ENCODE measurements at places on chromosomes 1 and 21.

- DNase-seq, result no peak
Measured at GRCh38 chr21:41662761-41663160, 104.1 kb downstream of the RIPK4 start.

DNA sequence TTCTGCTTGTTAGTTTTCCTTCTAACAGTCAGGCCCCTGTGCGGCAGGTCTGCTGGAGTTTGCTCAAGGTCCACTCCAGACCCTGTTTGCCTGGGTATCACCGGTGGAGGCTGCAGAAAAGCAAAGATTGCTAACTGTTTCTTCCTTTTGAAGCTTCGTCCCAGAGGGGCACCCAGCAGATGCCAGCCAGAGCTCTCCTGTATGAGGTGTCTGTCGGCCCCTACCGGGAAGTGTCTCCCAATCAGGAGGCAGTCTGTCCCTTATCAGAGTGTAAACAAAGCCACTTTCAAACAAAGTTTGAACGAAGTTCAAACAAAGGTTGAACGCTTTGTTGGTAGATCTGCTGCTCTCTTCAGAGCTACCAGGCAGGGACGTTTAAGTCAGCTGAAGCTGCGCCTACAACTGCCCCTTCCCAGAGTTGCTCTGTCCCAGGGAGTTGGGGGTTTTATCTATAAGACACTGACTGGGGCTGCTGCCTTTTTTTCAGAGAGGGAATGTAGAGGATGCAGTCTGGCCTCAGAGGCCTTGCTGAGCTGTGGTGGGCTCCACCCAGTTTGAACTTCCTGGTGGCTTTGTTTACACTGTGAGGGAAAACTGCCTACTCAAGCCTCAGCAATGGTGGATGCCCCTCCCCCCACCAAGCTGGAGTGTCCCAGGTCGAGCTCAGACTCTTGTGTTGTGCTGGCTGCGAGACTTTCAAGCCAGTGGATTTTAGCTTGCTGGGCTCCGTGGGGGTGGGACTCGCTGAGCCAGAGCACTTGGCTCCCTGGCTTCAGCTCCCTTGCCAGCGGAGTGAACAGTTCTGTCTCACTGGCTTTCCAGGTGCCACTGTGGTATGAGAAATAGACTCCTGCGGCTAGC lies 401.8 kb downstream of the SRGAP2C start:
- no peak for DNase-seq

DNA sequence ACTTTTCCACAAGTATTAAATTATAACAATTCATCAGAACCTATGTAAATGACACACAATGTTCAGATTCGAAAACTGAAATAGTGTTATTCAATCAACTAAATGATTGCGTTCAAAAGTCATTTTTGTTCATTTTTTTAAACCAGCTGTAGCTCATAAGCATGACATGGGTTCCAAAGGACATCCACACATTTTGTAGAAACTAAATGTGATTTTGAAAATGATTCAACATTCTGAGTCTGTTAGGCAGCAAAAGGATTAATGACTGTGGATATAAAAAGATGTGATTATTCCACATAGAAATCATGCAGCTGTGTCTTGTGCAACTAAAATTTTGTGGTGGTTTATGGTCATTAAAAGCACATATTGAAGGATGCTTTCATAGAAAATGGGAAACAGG lies 204.5 kb downstream of the BRINP3 start:
- no peak for DNase-seq

DNA sequence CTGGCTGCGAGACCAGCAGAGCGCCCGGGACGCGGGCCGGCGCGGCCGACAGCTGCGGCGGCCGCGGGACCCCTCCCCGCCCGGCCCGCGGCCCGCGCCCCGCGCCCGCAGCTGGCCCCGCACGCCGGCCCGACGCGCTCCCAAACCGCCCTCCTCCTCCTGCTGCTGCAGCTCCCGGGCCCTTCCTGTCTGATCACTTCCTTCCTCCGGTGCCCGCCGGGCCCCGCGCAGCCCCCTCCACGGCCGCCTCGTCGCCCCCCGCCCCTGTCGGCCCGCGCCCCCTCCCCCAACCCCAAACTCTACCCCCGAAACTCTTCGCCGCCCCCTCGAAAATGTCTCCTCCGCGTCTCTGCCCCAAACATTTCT lies 594 bp downstream of the LUZP1 start:
- no peak for DNase-seq

DNA sequence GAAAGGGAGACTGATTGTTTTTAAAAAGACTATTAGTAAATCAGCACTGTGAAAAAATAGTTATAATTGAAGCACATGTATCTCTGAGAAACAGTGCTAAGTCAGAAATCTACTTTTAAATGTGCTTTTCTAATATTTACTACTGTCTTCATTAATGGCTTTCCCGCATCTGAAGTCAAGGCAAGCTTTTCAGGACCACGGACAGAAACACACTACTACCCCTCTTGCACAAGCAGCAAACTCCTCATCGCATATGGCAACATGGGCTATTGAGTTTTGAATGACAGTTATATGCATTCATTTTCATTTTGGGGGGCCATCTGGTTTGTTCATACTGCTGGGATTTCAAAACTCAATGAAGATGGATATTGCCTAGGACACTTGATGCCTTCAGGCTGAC lies 433.4 kb upstream of the CAMK1G start:
- no peak for DNase-seq

DNA sequence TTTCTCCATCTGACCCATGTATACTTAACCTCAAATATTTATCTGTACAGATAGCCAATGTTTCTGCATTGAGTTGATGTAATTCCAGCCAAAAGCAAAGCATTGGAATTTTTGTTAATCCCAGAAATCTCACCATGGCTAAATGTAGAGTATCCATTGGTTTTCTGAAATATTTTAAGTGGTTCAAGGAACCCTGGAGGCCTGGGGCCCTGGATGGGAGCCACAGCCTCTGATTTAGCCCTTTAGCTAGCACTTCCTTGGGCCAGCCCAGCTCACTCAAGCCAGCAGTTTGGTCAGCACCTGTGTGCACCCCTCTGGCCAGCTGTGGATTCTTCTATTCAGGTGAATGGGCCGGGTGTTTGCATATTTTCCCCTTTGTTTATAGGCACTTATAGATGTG lies 18.8 kb upstream of the EPS8L3 start:
- no peak for DNase-seq

- no peak for DNase-seq
Measured at GRCh38 chr1:100323419-100324106, 28.7 kb upstream of the CDC14A start.

DNA sequence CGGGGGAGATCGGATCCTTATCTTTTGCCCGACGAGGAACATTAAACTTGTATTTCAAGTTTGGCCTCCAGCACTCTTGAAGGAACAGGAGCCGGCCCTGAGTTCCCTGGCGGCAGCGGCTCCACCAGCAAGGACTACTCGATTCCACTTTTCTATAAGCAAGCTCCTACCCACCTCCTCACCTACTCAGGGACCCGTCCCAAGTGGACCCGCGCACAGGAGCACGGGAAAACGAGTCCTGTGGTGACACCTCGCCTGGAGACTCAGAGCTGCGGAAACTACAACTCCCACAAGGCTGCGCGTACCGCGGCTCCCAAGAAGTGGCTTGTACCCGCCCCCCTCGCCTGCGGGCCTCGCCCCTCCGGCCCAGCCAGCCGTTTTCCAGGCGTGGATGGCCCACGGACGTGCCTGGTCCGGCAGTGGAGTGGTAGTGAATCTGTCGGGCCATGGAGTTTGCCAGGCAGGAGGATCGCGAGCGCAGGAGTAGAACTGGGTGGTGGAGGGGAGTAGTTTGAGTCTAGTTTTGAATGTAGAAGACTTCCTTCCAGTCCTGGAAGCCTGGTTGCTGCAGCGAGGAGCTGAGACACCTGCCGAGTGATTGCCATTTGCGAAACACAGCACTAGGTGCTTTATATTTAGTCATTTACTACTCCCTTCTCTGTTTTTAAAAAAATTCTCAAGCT lies at the start of gene ACP6:
Gene ACP6, minus strand, starts transcription at position 206 of the 683 bp plus-strand sequence. CDS start 476 bp downstream, outside the sequence.
- peak; percentile 69 for DNase-seq

DNA sequence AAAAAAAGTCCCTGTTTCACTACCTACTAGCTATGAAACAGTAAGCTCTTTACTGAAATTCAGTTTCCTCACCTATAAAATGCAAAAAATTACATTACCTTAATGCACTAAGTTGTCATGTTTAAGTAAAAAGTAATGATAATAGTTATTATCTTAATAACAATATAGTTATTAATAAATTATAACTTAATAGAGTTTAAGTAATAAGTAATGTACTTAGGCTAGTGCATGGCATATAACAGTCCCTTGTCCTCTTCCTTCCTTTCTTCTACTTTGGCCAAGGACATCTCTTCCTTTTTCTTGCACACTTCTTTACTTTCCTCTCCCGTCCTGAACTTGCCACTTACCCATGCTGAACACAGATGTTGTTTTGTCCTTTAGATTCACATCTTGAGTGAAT lies 9.0 kb downstream of the TMEM200B start:
- no peak for DNase-seq

DNA sequence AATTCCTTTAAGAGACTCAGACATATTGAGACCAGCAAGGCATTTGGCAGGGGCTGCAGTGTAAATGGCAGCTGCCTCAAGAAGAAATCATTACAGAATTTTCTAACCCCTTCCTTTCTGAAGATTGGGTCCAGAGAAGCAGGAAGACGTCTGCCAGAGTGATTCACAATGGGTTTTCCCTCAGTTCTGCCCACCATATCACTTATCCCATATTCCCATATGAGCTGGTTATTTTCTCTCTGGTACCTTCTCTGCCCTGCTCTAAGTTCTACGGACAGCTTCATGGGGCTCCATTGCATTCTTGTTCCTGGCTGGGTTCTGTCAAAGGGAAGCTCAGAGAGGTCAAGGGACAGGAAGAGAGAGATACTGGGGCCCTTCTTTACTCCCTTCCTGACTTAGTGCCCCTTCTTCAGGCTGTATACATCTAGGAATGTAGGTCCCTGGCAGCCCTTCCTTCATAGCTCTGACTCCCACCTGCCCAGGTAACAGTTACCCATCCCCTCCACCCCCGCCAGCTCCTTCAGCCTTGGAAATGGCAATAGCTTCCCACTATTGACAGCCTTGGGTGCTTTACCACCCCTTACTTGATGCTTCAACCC lies 420.6 kb upstream of the DAB1 start:
- DNase-seq, result no peak

- DNase-seq, result no peak
Measured at GRCh38 chr1:237440346-237440745, 398.4 kb downstream of the RYR2 start.

- no peak for DNase-seq
Measured at GRCh38 chr1:110464340-110464739, 13.4 kb downstream of the PROK1 start.

DNA sequence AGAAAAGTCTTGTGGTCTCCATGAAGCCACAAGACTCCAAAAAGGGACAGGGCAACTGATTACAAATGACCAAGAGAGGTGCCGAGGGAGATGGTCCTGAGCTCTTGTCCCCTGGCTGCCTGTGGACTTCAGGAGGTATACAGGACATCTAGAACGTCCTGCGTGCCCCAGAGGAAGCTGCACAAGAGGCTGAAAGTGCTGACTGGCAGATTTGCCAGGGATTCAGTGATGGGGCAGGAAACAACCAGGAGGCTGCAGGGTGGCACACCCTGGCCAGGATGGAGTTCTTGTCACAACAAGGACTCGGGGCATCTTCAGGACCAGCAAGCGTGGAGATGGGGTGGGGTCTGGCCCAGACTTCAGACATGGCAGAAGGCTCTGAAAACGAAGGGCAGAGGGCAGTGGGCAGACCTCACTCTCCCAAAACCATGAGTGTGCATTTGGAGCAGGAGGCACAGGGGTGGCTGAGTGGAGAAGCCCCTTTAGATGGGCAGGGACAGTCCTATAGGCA lies 13.4 kb upstream of the PKP1 start:
- DNase-seq, result no peak

GRCh38 chr1:62082456-62083363 lies 111.9 kb upstream of the L1TD1 start:
- DNase-seq, result no peak

DNA sequence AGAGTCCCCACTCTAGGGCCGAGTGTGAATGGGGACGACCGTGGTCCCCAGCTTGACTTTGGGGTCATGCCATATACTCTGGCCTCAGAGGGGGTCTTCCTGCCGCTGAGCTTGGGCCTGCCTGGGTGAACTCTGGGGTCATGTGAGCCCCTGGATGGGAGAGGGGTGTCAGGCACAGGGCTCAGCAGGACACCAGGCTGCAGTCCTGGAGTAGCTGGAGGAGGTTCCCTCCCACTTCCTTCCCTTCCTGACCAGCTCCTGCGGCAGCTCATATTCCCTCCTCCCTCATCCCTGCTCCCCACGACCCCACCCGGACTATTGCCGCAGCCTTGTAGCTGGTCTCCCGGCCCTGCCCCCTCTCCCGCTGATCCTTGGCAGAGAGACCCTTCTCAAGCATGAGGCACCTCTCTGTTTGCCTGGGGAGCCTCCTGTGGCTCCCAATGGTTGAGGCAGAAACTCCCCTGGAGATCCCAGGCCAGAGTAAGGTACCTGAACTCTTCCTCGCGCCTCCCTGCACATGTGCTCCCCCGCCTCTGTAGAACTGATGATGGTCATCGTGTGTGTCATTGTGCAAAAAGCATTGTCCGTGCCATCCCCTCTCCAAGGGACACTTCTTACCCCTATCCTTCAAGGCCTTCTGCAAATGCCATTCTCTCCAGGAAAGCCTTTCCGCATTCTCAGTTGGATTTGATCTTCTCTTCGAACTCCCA lies 1.8 kb downstream of the TNFRSF1B start:
- no peak for DNase-seq

- no peak for DNase-seq
Measured at GRCh38 chr1:117535821-117536220, 70.0 kb upstream of the TENT5C start.

- DNase-seq, result no peak
Measured at GRCh38 chr21:41966041-41966833, 12.4 kb upstream of the C2CD2 start.

DNA sequence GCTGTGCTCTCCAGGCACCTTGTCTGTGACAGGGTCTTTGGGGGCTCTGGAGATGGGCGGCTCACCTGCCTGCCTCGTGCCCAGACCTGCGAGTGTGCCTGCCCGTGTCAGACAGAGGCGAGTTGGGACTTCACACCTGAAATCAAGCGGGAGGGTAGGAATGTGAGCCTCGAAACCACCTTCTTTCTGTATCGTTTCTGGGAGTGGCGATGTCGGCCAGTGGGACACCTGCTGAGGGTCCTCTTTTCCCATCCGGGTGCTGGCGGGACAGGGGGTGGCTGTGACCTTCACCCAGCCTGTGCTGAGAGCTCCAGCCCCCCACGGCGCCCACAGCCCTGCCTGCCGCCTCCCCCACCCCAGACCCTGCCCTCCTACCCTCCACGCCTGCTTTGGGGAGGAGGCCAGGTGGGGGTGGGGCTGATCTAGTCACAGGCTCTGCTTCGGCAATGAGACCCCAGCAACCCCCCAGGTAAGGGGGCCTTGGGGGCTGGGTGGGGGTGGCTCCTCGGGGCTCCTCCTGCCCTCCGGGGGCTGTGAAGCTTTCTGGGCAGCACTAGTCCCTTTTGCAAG lies 15.6 kb upstream of the FAAP20 start:
- DNase-seq, result no peak

GRCh38 chr1:203210988-203211387 lies 18.5 kb downstream of the CHIT1 start:
- no peak for DNase-seq

DNA sequence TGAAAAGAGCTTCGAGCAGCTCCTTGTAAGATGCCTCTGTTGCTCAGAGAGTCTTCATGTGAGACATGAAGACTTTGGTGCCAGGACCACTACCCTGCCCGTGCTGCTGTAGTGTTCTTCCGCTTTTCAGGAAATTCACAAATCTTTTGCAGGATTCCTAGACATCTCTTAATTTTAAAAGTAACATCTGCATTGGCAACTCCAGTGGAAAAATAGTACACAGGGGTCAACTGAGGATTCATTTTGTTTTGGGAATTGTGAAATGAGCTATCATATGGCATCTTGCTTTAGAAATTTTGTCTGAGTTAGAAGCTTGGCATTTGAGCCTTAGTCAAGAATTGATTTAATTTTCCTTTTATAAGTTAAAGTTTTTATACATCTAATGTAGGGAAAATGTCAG lies 7.2 kb downstream of the PRDM2 start:
- no peak for DNase-seq
